ENCODE measurements at places on chromosomes 1 and 21.

- peak overlapping the region; percentile 12 for H3K27ac ChIP-seq
- no peak overlapping the region for H3K4me3 ChIP-seq
- no peak for DNase-seq
- H3K4me1 ChIP-seq: peaks cover 13% of the 10 kb centered on the region
- H3K27me3 ChIP-seq: no peaks in the 10 kb centered on the region
Measured at GRCh38 chr1:97137862-97138514, 416.4 kb downstream of the PTBP2 start.

DNA sequence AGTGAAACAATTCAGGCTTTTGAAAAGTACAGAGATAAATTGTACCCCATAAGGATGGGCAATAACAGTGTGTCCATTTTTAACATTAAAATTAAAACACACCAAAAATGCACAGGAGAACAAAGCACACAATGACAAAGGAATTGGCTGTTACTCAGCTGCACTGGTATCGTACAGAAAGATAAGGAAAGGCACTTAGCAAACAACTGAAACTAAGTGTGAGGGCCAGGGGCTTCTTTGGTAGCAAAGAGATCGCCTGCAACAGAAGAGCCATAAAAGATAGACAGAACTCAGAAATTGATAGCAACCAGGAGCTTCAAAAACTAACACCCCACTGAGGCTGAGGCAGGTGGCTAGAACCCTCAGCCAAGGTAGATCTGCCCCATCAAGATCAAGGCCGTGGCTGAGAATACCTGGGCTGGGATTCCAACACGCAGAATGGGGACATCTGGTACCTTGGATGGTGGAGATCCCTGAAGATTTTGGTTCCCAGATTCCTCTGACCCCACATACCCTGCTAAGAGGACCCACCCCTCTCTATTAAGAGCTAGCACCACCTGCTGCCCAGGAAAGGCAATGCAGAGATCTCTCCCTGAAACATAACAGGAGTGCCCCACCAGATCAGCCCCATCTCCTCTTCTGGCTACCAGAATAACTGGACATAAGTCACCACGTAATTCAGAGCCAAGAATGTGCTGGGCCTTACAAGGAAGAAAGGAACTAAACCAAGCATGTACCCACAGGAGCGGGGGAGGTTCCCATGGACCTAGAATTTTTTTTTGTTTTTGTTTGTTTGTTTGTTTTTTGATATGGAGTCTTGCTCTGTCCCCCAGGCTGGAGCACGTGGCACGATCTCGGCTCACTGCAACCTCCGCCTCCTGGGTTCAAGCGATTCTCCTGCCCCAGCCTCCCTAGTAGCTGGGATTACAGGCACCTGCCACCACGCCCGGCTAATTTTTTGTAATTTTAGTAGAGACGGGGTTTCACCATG is 16.2 kb downstream of the PLEKHO1 start:
- H3K4me3 ChIP-seq: no peak overlapping the region
- no peak for DNase-seq
- H3K27me3 ChIP-seq: peaks cover 7% of the 10 kb centered on the region
- H3K27ac ChIP-seq: peak overlapping the region; percentile 87

DNA sequence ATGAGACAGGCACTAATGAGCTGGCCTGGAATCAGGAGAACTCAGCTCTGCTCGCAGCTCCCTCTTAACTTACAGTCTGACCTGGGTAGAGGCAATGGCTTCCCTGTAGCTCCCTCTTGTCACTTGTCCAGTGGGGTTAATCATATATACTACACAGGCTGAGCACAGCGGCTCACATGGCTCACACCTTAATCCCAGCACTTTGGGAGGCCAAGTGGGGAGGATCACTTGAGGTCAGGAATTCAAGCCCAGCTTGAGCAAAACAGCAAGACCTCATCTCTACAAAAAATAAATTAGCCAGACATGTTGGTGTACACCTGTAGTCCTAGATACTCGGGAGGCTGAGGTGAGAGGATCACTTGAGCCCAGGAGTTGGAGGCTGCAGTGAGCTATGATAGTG is 4.2 kb downstream of the S100A6 start:
- no peak overlapping the region for H3K27ac ChIP-seq
- no peak for DNase-seq
- H3K4me1 ChIP-seq: peaks cover 22% of the 10 kb centered on the region
- no peaks in the 10 kb centered on the region for H3K36me3 ChIP-seq
- no peak overlapping the region for H3K4me3 ChIP-seq

GRCh38 chr1:6004412-6005123 is 12.3 kb upstream of the NPHP4 start:
- no peak overlapping the region for H3K27ac ChIP-seq
- no peaks in the 10 kb centered on the region for H3K36me3 ChIP-seq
- no peak overlapping the region for H3K4me3 ChIP-seq
- no peak for DNase-seq
- H3K27me3 ChIP-seq: peaks cover 18% of the 10 kb centered on the region

DNA sequence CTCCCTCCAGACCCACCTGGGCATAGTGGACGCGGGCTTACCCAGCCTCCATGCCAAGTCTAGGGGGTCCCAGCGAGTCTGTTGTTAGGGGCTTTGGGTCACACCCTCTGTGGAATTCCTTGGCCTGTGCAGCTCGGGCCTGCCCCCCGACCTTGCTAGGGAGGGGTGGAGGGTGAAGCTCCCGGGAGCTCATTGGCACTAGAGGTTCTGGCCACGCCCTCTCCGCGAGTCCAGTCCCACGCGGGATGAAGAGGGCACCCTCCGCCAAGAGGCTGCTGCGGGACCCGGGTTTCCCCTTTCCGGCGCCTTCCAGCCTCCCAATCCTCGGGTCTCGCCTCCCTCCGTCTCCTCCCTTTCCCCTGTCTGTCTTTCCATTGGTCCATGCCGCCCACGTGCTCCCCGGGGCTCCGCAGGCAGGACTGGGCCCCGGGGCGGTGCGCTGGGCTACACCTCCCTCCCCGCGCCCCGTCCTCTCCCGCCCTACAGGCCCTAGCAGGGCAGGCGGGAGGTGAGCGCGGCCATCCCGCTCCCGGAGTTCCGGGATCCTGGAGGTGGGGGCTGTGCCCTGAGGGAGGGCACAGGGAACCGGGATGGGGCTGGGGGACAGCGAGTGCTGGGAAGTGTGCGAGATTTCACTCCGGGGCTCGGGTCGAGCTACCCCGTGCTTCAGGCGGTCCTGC is 3.5 kb downstream of the RUSC1 start:
- H3K4me1 ChIP-seq: peaks cover 27% of the 10 kb centered on the region
- no peaks in the 10 kb centered on the region for H3K27me3 ChIP-seq
- peaks cover 1% of the 10 kb centered on the region for H3K36me3 ChIP-seq
- peak; percentile 79 for DNase-seq
- peak overlapping the region; percentile 88 for H3K4me3 ChIP-seq

DNA sequence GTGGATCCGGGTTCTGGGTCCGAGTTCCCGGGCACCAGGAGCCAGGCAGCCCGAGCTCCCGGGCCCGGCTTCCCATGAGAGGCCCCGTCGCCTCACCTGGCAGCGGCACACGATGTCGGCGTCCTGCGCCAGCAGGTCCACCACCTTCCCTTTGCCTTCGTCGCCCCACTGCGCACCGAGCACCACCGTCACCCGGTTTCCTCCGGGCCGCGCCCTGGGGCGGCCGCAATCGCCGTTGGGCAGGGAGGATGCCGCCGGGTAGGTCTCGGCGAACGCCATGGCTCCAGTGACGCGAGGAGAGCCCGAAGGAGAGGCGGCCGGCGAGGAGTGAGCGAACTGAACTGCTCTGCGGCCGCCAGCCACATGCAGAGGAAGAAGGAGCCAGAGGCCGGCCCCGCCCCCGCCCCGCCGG is at the start of gene ADSS2:
ADSS2 (minus strand) TSS at position 371 of the 412 bp plus-strand sequence; CDS start at position 279, 92 bp downstream.
- H3K27ac ChIP-seq: peak within 1 kb of the TSS; percentile 93
- H3K36me3 ChIP-seq: peaks cover 6% of the 10 kb centered on the region
- peak within 1 kb of the TSS; percentile 91 for H3K4me3 ChIP-seq
- DNase-seq: no peak

GRCh38 chr1:47791879-47792608 is 205.1 kb downstream of the TRABD2B start:
- H3K27ac ChIP-seq: peak overlapping the region; percentile 69
- H3K4me3 ChIP-seq: no peak overlapping the region
- DNase-seq: no peak

DNA sequence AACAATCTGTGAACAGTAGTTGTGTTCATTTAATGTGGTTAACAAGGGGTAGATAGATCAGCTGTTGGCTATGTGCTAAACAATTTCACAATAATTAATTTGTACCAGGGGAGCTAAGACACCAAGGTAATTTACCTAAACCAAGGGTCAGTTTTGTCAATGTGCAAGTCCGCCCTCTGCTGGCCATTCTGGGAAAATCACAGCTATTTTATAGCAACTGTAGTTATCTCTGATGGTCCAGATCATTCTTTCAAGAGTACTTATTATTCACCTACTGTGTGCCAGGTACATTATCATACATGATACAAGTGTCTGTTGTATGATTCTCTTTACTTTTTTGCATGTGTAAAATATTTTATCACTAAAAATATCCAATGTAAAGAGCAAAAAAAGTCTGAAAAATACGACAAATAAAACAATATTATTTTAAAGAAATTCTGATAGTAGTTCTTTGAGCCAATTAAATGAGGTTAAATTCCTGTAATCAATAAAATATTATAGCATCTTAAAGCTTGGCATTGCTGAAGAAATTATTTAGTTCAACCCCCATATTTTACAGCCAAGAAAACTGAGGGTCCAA is 312.3 kb upstream of the FAM78B start:
- no peaks in the 10 kb centered on the region for H3K36me3 ChIP-seq
- DNase-seq: peak; percentile 34
- no peaks in the 10 kb centered on the region for H3K27me3 ChIP-seq
- peaks cover 4% of the 10 kb centered on the region for H3K4me1 ChIP-seq

DNA sequence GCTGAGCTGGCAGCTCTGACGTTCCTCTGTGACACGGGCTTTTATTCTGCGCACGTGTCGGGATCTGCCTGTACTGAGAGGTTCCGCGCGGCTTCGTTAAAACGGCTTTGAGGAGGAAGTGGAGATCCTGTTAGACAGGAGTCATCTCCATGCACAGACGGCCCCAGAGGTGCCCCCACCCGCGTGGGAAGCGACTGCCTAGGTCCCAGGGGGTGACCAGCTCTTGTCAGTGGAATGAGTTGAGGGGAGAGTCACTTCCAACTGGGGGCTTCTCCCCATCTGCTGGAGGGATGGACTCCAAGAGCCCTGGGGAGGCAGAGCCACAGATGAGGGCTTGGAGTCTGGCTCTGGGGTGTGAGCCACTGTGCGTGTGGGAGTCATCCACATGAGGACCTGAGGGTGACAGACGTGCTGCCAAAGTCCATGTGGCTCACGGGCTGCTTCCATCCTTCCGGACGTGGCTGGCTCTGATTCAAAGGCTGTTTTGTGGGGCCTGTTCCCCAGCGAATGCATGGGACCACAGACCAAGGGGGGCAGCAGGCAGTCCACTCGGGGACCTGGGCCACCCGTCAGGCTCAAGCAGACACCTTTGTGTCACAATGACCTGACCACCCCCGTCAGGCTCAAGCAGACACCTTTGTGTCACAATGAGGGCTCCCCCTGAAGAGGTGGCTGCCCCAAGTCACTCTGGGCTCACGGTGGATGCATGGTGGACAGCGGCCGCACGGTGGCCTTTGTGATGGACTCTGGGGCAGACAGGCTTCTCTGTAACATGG is 26.8 kb downstream of the PTTG1IP start:
- no peak overlapping the region for H3K27ac ChIP-seq
- no peak overlapping the region for H3K4me3 ChIP-seq
- H3K36me3 ChIP-seq: peaks cover 12% of the 10 kb centered on the region
- DNase-seq: no peak
- peaks cover 6% of the 10 kb centered on the region for H3K4me1 ChIP-seq

GRCh38 chr1:235642943-235643371 is 6.6 kb downstream of the GNG4 start:
- H3K4me1 ChIP-seq: peaks cover 14% of the 10 kb centered on the region
- no peaks in the 10 kb centered on the region for H3K36me3 ChIP-seq
- H3K27me3 ChIP-seq: peaks cover 23% of the 10 kb centered on the region

DNA sequence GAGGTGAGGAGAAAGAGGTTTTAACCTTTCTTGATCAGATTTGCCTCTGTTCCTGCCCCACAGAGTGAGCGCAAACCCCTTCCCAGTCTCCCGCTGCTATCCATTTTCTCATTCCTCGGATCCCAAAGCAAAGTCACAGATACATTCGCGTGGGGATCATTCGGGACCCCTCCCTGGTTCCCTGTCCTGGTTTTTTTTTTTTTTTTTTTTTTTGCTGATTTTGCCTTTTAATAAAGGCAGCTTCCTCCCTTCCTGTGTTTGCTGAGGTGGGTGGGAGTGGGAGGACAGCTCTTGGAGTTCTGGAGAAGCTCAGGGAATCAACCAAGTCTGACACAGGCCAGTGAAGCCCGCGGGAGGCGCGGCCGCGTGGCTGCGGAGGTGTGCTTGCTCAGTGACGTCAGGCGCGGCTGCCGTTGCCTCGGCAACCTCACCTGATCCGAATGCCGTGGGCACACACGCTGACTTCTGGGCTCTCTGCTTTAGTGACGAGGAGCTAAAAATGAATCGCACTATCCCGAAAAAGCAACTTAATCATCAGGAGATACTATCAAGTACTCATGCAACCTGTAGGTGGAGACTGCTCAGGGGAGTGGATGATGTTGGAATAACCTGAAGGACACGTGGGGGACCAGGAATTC is 106.4 kb downstream of the TBX19 start:
- no peaks in the 10 kb centered on the region for H3K36me3 ChIP-seq
- peak; percentile 48 for DNase-seq
- peak overlapping the region; percentile 68 for H3K4me3 ChIP-seq
- peak overlapping the region; percentile 71 for H3K27ac ChIP-seq
- peaks cover 17% of the 10 kb centered on the region for H3K27me3 ChIP-seq

DNA sequence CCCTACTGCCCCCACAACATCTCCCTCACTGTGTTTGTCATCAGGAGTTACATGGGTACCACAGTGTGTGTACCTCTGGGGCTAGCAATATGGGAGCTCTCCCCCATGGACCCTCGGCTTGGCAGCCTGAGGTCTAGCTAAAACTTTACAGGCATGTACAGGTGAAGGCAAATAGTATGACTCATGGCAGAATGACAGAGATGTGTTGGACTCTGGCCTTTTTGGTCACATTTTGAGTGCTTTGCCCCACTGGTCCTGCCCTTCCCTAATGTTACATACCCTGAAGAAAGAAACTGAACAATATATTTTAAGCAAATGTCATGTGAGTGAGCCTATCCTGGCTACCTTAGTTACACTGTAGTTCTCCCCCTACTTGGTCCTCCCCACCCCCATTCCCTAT is 124.0 kb downstream of the NGF start:
- peaks cover 11% of the 10 kb centered on the region for H3K27me3 ChIP-seq
- H3K36me3 ChIP-seq: no peaks in the 10 kb centered on the region
- no peak for DNase-seq
- H3K4me1 ChIP-seq: peaks cover 4% of the 10 kb centered on the region

- peaks cover 24% of the 10 kb centered on the region for H3K27me3 ChIP-seq
- DNase-seq: no peak
- no peaks in the 10 kb centered on the region for H3K36me3 ChIP-seq
- no peak overlapping the region for H3K4me3 ChIP-seq
- H3K4me1 ChIP-seq: peaks cover 15% of the 10 kb centered on the region
Measured at GRCh38 chr1:58933599-58933926, 149.7 kb upstream of the JUN start.

DNA sequence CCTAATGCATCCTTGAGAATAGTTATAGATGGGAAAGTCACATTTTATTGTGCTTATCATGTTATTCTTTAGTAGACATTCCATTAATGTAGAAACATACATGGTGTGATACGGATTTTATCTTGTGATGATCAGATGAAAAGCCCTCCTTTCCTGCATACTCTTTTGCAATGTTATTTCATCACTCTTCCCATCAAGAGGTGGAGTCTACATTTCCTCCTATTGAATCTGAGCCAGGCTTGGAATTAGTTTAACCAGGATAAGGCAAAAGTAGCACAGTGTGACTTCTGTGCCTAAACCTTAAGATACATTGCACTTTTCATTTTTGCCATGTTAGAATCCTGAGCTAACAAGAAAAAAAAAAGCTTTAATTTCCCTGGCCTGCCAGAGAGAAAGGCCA is 393.7 kb upstream of the ST6GALNAC5 start:
- H3K27me3 ChIP-seq: no peaks in the 10 kb centered on the region
- no peak overlapping the region for H3K27ac ChIP-seq
- peaks cover 5% of the 10 kb centered on the region for H3K4me1 ChIP-seq
- no peaks in the 10 kb centered on the region for H3K36me3 ChIP-seq
